Omental fat pad (tissue), 4 donors: ENCODE measurements at places on chromosomes 2 and 18.

- DNase-seq: no peak
These were observed 8.9 kb upstream of the GIGYF2 start for GRCh38 chr2:232688201-232688600.

DNA sequence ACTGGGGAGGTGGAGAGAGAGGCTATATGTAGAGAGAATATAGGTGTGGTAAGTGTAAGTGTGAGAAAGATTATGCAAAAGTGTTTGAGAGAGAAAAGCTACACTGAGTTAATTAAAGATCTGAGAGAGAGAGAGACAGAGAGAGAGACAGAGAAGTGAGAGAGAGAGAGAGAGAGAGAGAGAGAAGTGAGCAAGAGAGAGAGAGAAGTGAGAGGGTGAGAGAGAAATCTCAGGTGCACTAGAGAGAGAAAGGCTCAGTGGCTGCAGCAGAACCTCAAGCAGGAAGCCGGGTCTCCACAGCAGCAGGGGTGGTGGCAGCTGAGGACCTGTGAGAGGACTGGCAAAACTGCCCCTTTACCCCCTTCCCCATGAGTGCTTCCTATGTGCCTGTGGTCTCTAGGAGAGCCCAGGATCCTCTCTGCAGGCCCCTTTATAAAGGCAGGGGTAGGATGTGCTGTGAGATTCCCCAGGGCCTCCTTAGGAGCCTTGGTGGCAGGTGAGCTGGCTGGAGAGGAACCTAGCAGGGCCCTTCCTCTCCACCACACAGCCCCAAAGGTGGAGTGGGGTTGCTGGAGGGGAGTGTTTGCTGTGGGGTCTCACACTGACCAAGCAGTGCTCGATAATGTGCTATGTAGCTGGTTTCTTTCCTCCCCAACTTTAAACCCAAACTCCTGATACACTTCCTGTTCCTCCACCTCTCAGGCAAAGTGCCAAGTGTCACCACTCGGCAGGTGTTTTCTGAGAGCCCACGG, 52.6 kb downstream of the SLC4A5 start:
- DNase-seq: no peak

DNA sequence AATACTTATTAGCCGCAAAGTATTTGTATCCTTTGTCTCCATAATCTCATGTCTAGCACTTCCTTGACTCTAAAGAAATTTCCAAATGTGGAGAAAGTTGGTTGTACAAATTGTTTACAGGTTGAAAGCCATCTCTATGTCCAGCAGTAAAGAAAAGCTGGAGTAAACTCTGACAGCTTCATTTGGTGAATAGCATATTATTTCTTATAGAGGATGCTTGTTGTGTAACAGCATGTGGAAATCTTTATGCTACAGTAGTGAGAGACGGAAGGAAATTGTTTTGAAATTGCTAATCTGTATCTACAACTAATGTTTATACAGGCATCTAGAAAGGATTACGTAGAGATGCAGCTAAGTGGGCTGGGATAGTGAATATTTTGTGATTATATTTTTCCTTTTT, 78.5 kb downstream of the UGGT1 start:
- no peak for DNase-seq

- DNase-seq: no peak
These were observed 34.5 kb upstream of the CCNYL1 start for GRCh38 chr2:207676827-207677354.

GRCh38 chr2:97844311-97844859, 131.0 kb downstream of the ZAP70 start:
- no peak for DNase-seq
